Heart left ventricle (tissue), 16 donors: ENCODE measurements at places on chromosomes 3 and 15.

- no peak for DNase-seq
Observed at GRCh38 chr3:21331321-21331720, 419.7 kb downstream of the ZNF385D start.

DNA sequence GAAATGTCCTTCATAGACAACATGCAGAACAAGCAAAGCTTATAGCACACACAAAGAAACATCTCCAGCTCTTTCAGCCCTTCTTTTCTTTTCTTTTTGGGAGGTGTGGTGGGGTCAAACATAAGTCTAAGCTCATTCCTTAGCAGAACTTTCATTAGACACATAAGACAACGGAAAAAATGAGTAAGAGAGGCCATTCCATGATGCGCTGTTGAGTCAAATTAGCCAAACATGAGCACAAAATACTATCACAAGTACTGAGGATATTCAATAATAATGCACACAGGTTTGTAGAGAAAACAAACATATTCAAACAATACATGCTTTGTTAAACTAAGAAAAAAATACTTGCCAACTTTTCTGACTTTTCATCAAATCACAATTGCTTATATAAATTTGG, 83.0 kb downstream of the PLOD2 start:
- DNase-seq = no peak

- DNase-seq = no peak
Observed at GRCh38 chr3:171986176-171986575, 53.2 kb upstream of the FNDC3B start.

DNA sequence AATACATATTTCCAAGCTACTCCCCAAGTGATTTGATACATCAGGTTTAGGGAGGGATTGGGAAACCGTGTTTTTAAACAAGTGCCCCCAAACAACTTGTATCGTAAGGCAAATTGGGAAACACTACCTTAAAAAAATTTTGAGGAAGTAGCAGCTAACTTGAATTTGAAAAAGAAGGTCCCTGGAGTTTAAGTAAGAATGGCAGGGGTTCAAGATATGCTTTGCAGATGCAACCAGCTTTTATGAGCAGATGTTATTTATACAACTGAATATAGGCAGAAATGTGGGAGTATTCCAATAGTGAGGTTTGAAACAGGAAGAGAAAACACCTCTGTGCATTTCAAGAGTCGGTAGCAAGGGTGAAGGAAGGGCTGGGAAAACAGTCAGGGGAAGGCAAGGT, 139.6 kb downstream of the IL20RB start:
- DNase-seq = no peak

DNA sequence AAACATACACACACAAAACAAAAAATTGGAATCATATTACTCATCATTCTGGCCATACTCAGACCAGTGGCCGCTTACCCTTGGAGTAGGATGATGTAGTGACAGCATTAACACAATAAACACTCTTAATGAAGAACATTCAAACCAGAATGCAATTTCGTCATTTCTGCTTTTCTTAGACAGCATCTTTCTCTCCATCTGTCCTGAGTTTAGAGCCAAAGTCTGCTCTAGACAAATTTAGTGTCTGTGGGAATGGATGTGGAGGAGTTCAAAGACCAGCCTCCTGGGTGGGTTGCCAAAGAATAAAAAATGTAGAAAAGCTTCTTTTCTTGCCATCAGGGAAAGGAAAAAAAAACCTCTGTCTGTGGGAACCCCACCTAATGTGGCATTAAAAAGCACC, 212.4 kb upstream of the POU1F1 start:
- DNase-seq = no peak

DNA sequence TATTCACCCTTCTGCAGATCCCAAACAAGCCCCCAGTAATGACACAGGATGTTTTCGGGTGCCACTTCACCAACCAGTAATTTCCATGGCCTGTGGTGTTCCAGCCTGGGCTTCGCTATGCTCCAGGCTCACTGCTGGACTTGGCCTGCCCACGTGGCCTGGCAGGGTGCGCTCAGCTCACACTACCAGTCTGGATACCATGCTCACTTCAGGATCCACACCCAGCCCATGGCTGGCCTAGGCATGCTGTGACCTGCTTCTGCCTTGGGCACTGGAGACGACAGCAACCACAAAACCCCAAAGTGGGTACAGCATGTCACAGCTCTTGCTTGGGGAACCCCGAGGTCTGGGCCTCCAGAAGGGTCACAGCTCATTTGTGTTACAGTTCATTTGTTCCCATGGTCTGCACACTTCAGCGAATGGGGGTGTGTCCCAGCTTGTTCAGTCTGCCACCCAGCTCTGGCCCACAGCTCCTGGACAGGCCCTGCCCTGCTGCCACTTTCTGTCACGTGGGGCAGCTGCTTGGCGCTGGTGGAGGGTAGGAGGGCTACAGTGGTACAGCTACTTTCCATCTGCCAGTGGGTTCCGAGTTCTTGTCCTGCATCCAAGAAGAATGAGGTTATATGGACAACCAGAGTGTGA, 650.8 kb downstream of the MCTP2 start:
- no peak for DNase-seq

DNA sequence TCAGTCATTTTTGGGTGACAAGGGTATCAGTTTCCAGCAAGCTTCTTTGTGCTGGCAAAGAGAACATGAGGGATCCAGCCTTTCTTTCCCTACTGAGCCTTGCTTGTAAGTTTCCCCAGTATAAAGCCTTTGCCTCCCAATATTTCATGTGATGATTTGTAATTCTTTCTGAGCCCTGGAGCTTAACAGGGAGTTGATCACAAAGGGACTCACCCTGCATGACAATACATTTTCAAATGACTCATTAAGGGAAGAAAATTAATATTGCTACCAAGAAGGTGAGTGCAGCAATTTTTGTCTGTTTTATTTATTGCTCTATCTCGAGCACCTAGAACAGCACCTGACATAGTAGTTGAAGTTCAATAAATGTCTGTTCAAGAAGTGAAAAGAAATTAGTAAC, 27.7 kb downstream of the OXSM start:
- no peak for DNase-seq

- DNase-seq = no peak
Observed at GRCh38 chr3:144244662-144245061, 273.0 kb downstream of the DIPK2A start.

- no peak for DNase-seq
Observed at GRCh38 chr3:178505832-178506231, 30.4 kb upstream of the KCNMB2 start.

GRCh38 chr3:23810343-23811184, 4.8 kb downstream of the UBE2E1 start:
- DNase-seq = peak; percentile 44

GRCh38 chr3:53724566-53724965, 121.7 kb downstream of the CHDH start:
- DNase-seq = no peak

GRCh38 chr3:11447584-11448200, 175.5 kb downstream of the ATG7 start:
- no peak for DNase-seq
